ENCODE measurements at places on chromosomes 11 and 22.

DNA sequence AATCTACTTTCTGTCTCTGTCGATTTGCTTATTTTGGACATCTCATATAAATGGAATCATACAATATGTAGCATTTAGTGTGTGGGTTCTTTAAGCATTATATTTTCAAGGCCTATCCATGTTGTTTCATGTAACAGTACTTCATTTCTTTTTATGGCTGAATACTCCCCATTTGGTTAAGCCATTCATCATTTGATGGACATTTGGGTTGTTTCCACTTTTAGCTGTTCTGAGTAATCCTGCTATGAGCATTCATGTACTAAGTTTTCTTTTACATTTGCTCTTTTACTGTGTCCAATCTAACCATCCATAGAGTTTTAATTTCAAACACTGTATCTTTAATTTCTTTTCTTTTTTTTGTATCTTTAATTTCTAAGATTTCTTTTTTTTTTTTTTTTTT lies 55.6 kb upstream of the SPTBN2 start:
- DNase-seq, result no peak

GRCh38 chr22:33896575-33897447 lies 23.5 kb downstream of the LARGE1 start:
- DNase-seq, result no peak

- DNase-seq, result no peak
Measured at GRCh38 chr22:41856469-41856868, 23.6 kb downstream of the SREBF2 start.

- no peak for DNase-seq
Measured at GRCh38 chr22:44837481-44837880, 85.1 kb downstream of the ARHGAP8 start.

DNA sequence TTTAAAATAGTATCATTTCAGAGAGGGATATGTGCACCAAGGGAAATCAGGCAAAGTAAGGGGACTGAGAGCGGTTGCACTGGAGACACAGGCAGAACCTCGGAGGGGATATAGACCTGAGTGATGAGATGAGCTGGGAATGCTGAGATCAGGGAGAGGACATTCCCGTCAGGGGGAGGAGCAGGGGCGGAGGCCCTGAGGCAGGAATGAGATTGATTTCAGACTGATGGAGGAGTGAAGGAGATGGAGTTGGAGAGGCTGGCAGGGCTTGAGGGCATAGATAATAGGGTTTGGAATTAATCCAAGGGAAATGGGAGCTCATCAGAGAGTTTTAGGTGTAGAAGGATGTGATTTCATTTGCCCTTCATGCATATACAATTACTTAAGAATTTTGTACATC lies 13.2 kb downstream of the CD6 start:
- DNase-seq, result no peak

- DNase-seq, result no peak
Measured at GRCh38 chr11:27060816-27061460, 20.3 kb downstream of the BBOX1 start.

GRCh38 chr22:39535357-39535725 lies 2.8 kb upstream of the RPS19BP1 start:
- DNase-seq, result no peak

GRCh38 chr11:60870276-60870675 lies 2.9 kb downstream of the ZP1 start:
- peak; percentile 54 for DNase-seq

GRCh38 chr11:6404342-6405051 lies 14.2 kb downstream of the SMPD1 start:
- peak; percentile 70 for DNase-seq

DNA sequence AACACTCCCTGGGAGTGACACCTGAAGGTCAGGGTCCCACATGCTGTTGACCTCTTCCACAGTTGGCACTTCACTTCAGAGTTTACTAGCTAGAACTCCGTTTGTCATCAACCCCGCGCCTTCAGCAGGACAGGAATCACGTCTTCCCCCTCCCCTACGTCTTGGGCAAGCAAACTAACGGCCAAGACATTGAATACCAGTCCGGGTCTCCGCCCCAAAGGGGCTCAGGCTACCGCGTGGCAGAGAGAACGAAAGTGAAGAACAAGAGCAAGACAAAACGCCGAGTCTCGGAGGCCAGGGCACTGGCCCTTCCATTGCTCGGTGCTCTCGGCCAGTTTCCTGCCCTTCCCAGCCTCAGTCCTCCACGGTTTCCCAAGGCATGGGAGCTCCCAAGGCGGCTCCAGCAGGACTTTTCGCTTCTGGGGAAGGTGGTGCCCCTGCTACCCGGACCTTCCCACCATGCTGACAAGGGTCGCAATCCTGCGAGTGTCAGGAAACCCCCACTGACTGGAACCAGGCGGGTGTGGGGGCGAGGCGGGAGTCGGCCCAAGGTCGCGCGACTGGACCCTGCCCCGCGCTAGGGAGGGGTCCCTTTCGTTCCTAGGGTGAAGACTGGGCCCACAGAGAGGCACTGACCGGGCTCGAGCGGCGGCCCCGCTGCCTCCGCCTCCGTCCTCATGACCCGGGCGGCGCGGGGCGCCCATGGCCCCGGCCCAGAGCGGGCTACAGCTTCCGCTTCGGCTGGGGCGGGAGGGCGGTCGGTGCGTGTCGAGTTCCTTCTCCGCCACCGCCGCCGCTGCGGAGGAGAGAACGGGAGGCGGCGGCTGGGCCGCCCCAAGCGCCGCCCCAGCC lies at the start of gene GUCD1:
GUCD1 (minus strand) TSS at position 826 of the 852 bp plus-strand sequence; CDS start at position 679, 147 bp downstream.
- no peak for DNase-seq

DNA sequence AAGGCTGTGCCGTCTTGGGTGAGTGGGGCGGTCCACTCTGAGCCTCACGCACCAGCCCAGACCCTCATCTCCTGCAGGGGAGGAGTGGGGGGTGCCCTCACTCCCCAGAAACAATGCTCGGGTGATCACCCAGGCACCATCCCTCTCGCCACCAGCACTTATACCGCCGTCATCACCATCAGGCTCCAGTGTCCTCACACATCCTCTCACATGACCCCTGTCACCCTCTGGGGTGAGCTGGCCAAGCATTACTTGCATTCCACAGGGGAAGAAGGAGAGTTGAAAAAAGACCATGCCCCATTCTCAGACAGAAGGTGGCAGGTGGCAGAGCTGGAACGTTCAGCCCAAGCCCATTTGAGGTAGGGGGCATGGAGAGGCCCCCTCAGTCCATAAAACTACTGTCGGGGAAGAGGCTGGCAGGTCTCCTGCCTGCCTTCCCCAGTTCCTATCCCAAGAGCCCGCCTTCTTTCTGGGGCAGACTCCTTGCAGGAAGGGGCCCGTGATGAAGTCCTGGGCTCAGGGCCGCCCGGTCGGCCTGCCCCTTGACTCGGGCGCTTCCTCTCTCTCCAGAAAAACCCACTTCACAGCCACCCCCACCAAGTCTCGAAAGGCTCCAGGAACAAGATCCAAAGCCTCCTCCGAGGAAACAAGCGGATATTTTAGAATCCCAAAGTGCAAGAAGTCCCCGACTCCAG lies 153.3 kb downstream of the DSCAML1 start:
- DNase-seq, result no peak

GRCh38 chr22:34587357-34588356 lies 478.3 kb upstream of the ISX start:
- no peak for DNase-seq

GRCh38 chr22:48498526-48499331 lies 1328.9 kb downstream of the BRD1 start:
- no peak for DNase-seq

DNA sequence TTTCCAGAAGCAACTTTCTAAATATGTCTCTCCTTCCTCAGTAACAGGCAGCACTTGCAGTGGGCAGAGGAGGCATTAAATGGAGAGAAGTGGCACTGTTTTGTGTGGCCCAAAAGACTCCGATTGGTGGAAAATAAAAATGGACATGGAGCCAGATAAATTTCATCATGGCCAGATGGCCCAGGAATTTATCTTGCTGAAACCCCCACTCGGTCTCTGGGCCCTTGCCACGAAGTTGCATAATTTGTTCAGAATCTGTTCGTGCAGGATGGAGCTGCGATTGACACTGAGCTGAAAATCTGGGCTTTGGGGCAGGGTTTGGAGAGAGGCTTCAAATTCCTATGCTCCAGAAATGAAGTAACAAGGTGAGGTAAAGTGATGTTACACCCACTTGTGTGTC lies 65.5 kb downstream of the C11orf91 start:
- no peak for DNase-seq

GRCh38 chr22:16651217-16651616 lies 58.6 kb upstream of the CCT8L2 start:
- no peak for DNase-seq

DNA sequence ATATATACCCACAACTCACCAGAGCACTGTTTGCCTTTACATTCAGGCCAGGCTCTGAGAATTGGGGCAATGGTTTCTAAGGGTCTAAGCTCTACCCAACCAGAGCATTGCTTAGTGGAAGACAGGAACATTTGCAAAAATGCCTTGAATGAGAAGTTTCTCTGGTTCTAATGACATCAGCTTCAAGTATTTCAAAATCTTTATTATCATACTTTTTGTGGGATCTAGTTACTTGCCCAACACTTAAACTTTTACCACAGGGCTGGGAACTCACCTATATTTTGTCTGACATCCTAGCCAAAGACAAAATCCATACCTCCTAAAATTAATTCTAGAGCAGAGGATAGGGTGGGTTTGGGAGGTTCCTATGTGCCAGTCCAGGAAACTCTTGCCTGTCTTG lies 51.5 kb downstream of the INSC start:
- DNase-seq, result no peak

DNA sequence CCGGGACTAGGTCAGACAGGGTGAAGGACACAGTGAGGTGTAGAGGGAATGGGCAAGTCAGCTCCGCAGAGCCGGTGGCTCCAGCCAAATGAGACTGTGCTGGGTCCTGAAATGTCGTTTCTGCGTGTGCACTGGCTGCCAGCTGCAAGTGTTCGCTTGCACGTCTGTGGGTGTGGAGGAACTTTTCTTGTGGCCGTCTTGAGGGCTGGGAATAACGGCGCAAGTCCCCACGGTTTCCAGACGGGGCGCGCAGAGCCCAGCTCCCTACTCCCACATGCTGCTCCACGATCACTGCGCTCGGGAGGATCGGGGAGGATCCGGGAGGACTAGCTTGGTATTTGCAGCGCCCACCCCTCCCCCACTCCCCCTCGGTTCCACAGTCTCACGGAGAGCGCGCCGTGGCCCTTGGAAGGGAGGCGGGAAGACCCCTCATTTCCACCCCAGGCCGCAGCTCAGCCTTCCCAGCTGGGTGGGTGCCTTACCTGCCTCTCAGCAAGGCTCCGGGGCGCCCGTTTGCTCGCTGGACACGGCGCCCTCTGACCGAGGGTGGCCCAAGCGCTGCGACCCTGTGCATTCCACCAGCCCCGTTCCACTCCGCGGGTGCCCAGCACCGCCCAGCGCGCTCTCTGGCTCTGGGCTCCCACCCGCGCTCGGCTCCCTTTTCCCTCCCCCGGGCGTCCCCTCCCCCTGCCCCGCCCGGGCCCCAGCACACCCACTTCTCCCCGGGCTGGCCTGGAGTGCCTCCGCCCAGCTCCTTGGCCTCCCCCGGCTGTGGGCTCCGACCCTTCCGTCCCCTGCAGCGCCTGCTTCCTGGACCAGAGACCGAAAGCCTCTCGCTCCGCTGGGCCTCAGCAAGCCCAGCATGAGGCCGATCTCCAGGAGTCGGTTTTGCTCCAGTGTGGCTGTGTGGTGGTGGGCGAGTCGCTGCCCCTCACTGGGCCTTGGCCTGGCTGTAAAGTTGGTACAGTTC lies at the start of gene KCNE3:
KCNE3 (minus strand) TSS at position 634 of the 970 bp plus-strand sequence. CDS start 9,986 bp downstream, outside the sequence.
- peak; percentile 46 for DNase-seq

- DNase-seq, result no peak
Measured at GRCh38 chr11:5521540-5521939, 5.0 kb upstream of the UBQLNL start.

DNA sequence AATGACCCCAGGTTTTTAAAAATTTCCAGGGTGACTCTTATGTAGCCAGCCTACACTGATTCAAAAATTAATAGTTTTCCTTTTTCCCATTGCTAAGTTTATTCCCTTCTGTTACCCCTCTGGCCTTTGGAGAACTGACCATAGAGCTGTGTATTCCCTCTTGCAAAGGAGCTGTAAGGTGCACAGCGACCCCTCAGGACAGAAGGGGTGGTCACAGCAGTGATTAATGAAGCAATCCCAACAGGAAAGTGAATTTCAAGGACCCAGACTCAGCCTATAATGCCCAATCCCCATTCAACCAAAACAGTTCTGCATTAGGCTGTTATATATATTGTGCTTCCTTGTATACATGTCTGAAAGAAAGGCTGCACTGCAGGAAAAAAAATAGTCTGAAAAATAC lies 147.1 kb downstream of the WT1 start:
- DNase-seq, result no peak

DNA sequence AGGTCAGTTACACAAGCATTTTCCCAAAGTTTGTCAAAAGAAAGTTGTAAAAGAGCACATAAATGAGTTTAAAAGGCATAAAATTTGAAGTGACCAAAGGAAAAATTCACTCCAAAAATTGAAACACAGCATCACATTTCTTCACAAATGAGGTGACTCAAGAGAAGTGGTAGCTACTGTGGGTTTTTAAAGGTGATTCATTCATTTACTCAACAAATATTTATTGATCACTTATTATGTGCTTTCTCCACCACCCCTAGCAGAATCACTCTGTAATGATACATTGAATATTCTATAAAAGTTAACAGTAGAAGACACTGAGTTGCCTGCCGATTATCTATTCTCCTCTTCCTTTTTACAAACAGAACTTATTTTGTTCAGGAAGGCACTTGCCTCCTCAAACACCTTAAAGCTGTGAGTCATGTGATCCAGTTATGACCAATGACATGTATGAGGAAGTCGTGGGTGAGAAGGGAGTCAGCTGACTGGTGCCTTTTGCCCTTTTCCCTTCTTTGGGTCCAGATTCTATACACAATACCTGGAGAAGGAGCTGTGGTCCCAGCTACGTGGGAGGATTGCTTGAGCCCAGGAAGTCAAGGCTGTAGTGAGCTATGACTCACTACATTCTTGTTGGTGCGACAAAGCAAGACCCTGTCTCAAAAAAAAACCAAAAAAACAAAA lies 67.7 kb upstream of the CLNS1A start:
- no peak for DNase-seq

DNA sequence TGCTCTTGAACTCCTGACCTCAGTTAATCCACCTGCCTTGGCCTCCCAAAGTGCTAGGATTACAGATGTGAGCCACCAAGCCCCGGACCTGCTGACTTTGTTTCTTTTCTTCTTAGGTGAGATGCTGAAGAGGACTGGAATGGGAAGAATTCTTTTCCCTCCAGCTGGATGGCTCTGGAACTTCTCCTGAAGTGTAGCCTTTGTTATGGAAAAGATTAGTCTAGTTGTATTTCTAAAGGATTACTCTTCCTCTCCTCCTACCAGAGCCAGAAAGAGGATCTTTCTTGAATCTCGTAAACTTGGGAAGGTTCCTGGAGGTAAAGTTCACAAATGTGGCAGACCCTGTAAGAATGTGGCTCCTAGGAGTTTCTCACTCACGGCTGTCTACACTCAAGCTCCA lies 95.4 kb upstream of the LARGE1 start:
- DNase-seq, result no peak
